Occipital lobe (tissue), 3 donors: ENCODE measurements at places on chromosomes 3 and 15. TPM values are rescaled to one million over a fixed set of nuclear protein-coding genes. Genes with fewer than 3 reads are reported as not detected.

The EIF4E3 gene
- 20.9 TPM for total RNA-seq

The KNG1 gene
- not detected for total RNA-seq

The IL17RD gene
- 38.1 TPM for total RNA-seq

The SAMMSON gene
- total RNA-seq: 0.47 TPM

The GOLGA8S gene
- not detected for total RNA-seq

The IMPG2 gene
- total RNA-seq: 3.0 TPM

The METTL6 gene
- total RNA-seq: 89.2 TPM

The CLCN2 gene
- 8.4 TPM for total RNA-seq

GRCh38 chr15:27500206-27500605, 529.2 kb downstream of the GABRG3 start:
- no peak for DNase-seq

DNA sequence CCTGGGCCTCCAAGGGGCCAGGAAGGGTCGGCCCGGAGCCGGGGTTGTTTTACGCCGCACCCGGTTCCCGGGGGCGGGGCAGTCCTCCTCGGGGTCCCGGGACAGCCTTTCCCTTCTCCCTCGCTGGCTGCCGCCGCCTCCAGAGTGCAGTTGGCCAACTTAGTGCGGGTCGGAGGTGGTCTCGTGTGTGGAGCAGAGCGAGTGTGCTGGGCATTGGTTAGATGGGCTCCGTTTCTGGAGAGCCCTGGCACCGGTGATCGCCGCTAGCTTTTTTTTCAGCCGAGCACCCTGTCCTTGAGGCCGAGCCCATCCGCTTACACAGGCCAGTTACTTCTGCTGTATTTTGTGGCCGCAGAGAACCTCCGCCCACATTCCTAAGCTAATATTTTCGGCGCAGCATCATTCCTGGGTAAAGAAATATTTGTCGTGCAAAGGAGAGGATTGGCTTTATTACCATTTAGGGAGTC, 585 bp downstream of the KIF23 start:
- DNase-seq: no peak

DNA sequence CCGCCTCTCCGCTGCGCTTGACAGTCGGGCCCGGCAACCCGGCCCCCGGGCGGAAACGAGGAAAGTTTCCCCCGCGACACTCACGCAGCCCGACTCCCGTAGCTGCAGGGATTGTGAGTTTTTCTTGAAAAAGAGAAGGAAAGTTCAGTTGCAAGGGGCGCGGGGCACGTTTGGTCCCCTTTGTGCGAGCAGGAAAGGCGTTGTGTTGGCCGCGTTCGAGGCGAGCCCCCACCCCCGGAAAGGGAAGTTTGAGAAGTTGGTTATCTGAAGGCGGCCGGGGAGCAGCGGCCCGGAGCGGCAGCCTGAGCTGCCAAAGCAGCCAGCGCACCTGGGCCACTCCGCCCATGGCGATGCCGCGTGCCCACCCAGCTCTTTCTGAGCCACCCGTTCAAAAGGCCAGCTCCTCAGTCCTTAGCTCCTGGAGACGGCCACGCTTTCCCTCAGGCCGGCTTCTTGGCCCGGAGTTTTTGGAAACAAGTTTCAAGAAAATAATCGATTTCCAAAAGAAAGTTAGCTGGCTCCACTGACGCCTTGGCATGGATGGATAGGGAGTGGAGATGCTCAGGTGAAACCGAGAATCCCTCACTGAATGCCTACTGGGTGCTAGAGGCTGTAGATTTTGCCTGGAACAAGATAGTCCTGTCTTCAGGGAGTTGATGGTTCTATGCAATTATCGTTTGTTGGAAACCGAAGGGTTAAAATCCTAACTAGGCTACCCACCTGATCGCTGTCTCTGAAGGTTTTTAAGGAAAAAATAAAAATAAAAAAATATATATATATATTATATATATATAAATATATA, 832 bp downstream of the TGFBR2 start:
- peak; percentile 2 for DNase-seq

DNA sequence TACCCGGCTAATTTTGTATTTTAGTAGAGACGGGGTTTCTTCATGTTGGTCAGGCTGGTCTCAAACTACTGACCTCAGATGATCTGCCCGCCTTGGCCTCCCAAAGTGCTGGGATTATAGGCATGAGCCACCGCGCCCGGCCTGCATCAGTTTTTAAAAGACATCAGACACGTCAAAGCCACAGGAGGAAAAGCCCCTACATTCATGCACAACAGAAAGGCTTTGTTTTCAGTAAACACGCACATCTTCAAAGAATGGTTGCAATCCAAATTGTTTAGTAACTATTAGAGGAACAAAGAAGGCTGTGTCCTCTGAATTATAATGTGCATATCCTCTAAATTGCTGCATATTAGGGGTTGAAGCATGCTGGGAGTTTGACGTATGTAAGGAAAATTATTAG, 53.3 kb downstream of the BTD start:
- no peak for DNase-seq

DNA sequence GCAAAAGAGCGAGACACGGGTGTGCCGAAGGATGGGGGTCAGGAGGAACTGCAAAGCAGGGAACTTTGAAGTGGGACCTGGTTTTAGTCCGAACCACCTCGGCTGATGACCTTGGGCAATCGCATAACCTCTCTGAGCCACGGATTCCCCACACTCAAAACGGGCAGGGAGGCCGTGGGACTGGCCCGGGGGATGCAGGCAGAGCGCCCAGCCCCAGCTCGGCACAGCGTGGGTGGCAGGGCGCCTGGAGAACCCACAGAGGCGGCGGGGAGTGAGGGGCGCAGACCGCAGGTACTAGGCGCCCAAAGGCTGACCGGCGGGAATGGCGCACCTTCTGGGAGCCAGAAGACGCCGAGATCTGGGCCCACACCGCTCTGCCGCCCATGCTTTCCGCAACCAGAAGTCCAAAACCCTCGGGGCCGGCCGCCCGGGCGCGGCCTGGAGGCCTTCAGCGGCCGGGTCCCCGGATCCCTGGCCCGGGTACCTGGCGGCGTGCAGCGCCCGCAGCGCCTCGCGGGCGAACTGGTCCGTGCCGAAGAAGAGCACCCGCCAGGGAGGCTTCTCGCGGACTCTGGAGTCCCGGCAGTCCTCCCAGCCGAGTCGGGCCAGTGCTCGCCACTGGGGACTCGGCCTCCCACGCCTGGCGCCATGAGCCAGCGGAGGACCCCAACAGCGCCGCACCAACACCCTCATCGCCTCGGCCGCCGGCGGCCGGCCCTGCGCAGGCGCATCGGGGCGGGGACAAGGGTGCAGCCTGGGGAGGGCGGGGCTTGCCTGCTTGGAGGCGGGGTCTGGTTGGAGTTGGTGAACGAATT, at the start of gene MTFMT:
TSS of gene MTFMT (minus strand) at position 719 of the 815 bp plus-strand sequence. CDS start at position 693, 26 bp downstream.
- DNase-seq: peak; percentile 89

DNA sequence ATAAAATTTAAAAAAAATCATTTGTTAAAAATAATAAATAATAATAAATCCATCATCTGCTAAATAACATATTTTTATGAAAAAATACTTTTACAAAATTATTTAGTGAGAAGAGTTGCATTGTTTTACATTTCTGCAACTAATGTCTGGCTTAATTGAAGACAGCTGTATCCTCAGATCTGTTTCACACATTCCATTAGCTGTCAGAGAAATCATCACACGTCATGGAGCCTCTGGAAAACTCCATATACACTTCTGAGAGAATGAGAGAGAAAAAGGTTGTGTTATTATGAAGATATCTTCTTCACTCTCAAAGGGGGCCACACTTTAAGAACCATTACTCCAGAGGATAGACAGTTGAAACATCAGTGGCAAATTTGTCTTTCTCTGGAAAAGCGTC, 40.8 kb downstream of the CMSS1 start:
- DNase-seq: no peak

GRCh38 chr3:54069961-54070360, 52.4 kb upstream of the CACNA2D3 start:
- DNase-seq: no peak

- peak; percentile 23 for DNase-seq
These were observed 17.0 kb upstream of the PPM1L start for GRCh38 chr3:160739079-160739478.

GRCh38 chr3:171363202-171363601, 97.0 kb downstream of the TNIK start:
- DNase-seq: no peak

DNA sequence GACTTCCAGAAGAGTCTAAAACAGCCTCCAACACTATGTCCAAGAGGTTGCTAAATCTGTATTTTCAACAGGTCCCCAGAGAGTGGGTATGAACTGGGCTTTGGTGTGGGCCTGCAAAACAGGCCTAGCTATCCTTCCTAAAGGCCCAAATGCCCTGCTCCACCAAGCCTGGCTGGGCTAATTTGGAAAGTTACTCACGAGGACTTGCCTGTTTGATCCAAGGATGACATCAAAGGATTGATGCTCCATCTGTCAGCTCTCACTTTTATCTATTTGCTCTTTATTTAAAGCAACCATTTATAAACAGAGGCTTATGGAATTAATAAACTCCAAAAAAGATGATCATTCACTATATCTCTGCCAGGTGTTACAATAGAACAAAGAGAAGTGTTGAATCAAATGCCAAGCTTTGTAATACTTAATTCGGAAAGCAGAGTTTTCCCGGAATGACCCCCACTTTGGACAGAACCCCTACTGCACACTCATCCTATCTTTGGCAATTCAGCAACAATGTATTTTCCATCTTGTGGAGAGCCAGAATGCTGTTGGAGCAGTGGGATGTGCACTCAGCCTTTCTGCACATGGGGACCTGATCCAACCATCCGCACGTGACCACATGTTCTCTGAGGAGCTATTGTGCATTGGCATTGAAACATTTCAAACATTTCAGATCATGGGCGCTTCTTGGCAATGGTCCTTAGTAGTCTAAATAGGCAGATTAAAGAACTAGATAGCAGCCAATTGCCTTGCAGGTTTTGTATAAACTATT, 163.3 kb upstream of the THBS1 start:
- DNase-seq: no peak

DNA sequence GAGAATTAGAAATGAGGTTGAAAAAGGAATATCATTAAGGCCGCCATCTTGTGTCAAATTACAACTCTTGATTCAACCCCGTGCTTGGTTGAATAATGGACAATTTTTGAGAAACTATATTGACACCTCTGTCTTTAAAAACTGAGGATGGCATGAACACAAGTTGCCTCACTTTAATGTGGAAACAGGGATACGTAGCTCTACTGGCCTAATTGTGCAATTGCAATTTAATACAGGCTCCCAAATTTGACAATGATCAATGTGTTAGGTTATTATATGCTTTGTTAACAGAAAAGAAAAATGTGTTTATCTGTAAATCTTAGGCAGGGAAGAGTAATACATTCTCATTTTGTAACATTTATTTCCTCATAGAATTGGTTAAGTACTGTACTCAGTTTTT, 77.1 kb upstream of the MCTP2 start:
- DNase-seq: no peak

- DNase-seq: no peak
These were observed 581.1 kb upstream of the GBE1 start for GRCh38 chr3:82342521-82342920.

- DNase-seq: no peak
These were observed 11.5 kb downstream of the TATDN2 start for GRCh38 chr3:10259798-10260197.

DNA sequence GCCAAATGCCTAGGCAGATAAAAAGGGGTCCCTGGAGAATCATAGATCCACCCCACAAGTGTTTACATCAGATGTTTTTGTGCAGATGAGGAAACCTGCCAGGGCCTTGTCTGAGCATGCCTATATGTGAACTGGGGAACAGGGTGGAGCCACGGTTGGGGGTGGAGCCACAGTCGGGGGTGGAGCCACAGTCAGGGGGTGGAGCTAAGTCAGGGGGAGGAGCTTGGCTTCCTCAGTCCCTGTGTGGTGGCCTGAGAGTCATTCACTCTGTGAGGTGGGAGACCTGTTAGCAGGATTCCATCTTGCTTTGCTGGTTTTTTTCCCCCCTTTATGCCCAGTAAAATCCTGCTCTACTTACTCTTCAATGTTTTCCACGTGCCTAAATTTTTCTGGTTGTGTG, 57.8 kb upstream of the TGFBR2 start:
- no peak for DNase-seq

DNA sequence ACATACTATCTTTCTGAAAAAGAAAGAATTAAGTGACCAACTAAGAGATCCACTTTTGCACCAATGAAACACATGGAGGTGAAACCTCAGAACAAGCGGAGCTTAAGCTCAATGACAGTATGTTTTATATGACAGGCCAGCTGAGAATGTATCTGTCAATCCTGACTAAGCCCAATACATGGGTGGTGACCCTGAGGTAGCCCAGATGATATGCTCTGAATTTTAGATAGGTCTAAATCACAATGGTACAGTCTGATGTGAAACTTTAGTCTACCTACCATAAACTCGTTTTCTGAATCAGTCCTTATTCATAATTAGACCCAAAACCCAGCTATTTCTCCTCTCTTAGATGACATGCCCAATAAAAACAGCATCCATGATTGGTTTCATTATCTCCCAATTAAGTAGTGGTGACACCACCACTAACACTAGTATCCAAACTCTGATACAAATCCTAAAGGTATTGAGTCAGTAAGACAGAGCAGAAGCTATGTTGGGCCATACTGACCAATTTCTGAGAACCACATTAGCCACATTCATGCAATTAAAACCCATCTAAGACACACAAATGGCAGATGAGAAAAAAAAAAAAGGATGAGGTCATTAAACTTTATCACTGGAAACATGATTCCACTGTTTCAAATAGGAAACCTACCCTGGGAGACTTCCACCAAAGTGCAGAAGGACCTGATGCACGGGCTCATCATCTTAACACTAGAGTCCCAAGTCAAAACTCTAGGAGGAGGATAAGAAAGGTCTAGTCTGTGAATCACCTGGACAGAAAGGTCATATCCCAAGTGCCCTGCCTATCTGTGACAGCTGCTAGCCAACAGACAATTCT, 20.6 kb downstream of the CMTM6 start:
- no peak for DNase-seq

DNA sequence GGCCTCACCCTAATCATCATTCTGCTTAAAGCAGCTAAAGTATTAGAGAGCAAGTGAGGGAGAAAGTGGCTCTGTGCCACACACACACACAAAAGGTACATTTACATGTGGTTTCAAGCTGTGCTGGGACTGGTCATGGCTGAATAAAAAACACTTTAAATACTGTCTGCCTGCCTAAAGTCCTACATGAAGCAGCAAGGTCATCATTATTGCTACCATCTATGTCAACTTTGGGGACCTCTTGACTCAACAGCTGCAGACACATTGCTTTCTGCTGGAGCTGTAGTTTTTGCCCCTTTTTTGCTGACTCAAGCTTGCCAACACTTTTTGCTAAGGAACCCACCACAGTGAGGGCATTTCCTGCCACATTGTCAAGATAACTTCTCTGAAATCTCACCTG, 1237.9 kb downstream of the ROBO2 start:
- DNase-seq: no peak

DNA sequence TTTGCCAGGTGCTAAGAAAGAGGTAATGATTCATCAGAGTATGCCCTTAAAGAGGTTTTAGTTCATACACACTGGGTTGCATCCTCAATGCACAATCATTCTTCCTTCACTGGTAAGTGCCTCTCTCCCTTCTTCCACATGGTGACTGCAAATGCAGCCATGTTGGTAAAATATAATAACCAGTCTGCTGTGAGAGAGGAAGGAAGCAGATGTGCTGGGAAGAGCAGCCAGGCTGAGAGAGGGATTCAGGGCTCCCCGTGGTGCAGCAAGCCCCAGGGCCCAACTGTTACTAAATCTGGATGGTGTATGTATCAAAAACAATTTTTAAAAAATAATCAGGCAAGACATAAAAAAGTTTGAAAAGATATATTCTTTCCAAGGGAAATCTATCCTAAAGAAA, 498.1 kb downstream of the MAGI1 start:
- DNase-seq: no peak

- DNase-seq: no peak
These were observed 1.7 kb upstream of the SNRPA1 start for GRCh38 chr15:101296418-101297405.
